ENCODE measurements at places on chromosomes 11 and 22.

DNA sequence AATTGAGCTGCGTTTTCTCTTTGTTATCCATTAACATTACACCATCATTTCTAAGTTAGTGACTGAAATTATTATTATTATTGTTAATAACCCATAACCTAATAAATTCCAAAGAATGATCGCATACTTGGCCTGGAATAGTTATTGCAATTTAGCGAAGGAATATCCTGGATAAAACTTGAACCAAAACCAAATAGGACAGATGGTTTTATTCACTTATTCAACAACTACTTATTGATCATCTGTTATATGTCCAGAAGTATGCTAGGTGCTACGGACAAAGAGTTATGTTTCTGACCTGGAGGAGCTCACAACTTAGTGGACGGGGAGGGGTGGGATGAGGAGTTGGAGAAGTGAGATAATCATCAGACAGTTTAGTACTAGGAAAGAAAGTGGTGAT, 44.8 kb upstream of the ARHGAP20 start:
- H3K27ac ChIP-seq, result no peak overlapping the region
- no peaks in the 10 kb centered on the region for H3K4me1 ChIP-seq
- H3K4me3 ChIP-seq, result no peak overlapping the region
- peaks cover 2% of the 10 kb centered on the region for H3K27me3 ChIP-seq
- H3K36me3 ChIP-seq, result no peaks in the 10 kb centered on the region
- DNase-seq, result no peak

GRCh38 chr11:99238401-99238800, 217.7 kb downstream of the CNTN5 start:
- H3K27me3 ChIP-seq, result no peaks in the 10 kb centered on the region
- no peak overlapping the region for H3K27ac ChIP-seq
- H3K36me3 ChIP-seq, result no peaks in the 10 kb centered on the region
- no peaks in the 10 kb centered on the region for H3K4me1 ChIP-seq

DNA sequence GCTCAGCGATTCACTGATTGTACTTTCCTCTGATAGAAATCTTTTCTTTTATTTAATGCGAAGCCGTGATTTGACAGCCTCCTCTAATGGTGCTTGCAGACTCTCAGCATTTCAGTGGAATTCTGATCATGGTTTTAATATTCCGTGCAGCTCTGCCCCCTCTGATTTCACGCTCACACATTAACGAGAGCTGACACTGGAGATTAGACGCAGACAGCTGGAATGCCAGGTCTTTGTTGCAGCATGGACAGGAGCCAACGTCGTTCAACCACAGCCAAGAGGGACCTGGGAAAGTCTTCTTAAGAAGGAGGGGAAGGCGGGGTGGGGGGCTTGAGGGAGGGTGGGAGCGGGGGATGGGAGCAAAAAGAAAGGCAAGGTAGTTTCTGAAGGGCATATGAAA, 186.4 kb downstream of the BLID start:
- H3K4me1 ChIP-seq, result no peaks in the 10 kb centered on the region
- no peak for DNase-seq
- H3K4me3 ChIP-seq, result no peak overlapping the region
- H3K27ac ChIP-seq, result no peak overlapping the region
- H3K36me3 ChIP-seq, result no peaks in the 10 kb centered on the region

DNA sequence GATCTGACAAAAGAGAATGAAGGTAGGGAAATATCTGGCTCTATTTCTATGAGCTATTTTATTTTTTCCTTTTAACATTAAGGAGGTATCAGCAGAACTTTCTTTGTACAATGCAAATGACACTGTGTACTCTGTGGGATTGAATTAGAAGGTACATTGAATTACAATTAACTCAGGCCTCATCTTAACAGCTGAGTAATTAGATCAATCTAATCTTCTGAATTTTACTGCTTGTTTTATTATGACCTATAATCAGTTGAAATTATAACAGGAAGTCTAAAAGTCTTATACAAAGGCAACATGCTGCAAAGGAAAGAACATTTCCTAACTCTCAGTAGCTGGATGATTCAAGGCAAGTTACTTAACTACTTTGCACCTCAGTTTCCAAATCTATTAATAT, 69.8 kb downstream of the RELT start:
- DNase-seq, result no peak
- peaks cover 4% of the 10 kb centered on the region for H3K4me1 ChIP-seq
- no peak overlapping the region for H3K4me3 ChIP-seq
- no peak overlapping the region for H3K27ac ChIP-seq

GRCh38 chr11:83464160-83464944, 178.2 kb upstream of the CCDC90B start:
- no peaks in the 10 kb centered on the region for H3K36me3 ChIP-seq
- no peaks in the 10 kb centered on the region for H3K4me1 ChIP-seq
- H3K4me3 ChIP-seq, result no peak overlapping the region
- DNase-seq, result no peak

DNA sequence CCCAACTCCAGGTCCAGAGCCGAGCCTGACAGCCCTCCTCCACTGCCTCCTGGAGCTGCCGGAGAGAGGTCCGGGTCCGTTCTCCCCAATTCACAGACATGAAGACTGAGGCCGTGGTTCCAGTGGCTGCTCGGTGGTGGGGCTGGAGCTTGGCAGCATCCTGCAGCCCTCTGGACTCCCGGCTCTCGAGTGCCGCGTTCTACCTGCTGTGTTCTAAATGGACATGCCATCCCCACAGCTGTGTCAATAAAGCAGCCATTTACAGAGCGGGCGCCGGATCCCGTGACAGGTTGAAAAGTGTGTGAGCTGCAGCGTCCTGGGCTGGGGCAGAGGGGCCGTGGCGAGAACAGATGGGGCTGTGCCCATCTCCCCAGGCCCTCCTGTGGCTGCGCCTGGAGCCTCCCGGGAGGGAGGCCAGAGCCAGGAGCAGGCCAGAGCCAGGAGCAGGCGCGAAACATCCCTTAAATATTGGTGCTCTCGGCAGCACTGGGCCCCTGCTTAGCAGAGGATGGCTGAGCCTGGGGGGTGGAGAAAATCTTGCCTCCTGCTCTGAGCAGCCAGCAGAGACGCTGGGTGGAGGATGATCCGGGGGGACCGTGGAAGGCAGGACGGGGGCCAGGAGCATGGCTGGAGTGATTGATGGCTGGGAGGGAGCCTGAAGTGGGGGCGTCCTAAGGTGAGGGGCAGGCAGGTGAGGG, 46.2 kb downstream of the FLRT1 start:
- H3K27ac ChIP-seq, result no peak overlapping the region
- H3K36me3 ChIP-seq, result no peaks in the 10 kb centered on the region
- no peak overlapping the region for H3K4me3 ChIP-seq

- peaks cover 56% of the 10 kb centered on the region for H3K4me1 ChIP-seq
- no peak overlapping the region for H3K27ac ChIP-seq
- no peaks in the 10 kb centered on the region for H3K27me3 ChIP-seq
- peak; percentile 70 for DNase-seq
- no peak overlapping the region for H3K4me3 ChIP-seq
These were observed 104.7 kb downstream of the KIAA1671 start for GRCh38 chr22:25057013-25057881.

DNA sequence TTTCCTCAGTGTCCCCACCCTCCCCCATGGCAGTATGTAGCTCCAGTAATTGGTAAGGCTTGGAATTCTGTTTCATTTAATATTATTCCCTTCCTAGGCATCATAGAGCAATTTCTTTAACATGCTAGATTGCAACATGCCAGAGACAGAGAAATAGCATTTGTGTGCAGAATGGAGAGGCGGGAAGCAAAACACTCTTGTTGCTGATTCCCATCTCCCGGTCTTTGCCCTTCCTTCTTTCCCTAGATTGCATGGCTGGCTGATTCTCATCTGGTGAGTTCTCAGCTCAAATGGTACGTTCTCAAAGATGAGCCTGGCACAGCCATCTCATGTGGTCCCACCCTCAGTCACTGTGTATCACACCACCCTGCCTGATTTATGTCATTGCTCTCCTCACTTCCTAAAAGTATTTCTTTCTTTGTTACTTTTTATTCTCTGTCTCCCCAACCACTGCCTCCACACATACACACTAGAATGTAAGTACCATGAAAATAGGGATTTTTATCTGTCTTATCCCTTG, 66.9 kb downstream of the ARFGAP2 start:
- no peaks in the 10 kb centered on the region for H3K27me3 ChIP-seq
- no peak for DNase-seq
- no peaks in the 10 kb centered on the region for H3K4me1 ChIP-seq
- no peaks in the 10 kb centered on the region for H3K36me3 ChIP-seq

- DNase-seq, result no peak
- H3K4me3 ChIP-seq, result no peak overlapping the region
- H3K36me3 ChIP-seq, result no peaks in the 10 kb centered on the region
- no peaks in the 10 kb centered on the region for H3K4me1 ChIP-seq
- no peak overlapping the region for H3K27ac ChIP-seq
These were observed 1461.2 kb downstream of the TBC1D22A start for GRCh38 chr22:48223488-48224190.

- no peaks in the 10 kb centered on the region for H3K27me3 ChIP-seq
- no peak for DNase-seq
- no peaks in the 10 kb centered on the region for H3K4me1 ChIP-seq
These were observed 1454.7 kb downstream of the FAM181B start for GRCh38 chr11:81278991-81279390.

DNA sequence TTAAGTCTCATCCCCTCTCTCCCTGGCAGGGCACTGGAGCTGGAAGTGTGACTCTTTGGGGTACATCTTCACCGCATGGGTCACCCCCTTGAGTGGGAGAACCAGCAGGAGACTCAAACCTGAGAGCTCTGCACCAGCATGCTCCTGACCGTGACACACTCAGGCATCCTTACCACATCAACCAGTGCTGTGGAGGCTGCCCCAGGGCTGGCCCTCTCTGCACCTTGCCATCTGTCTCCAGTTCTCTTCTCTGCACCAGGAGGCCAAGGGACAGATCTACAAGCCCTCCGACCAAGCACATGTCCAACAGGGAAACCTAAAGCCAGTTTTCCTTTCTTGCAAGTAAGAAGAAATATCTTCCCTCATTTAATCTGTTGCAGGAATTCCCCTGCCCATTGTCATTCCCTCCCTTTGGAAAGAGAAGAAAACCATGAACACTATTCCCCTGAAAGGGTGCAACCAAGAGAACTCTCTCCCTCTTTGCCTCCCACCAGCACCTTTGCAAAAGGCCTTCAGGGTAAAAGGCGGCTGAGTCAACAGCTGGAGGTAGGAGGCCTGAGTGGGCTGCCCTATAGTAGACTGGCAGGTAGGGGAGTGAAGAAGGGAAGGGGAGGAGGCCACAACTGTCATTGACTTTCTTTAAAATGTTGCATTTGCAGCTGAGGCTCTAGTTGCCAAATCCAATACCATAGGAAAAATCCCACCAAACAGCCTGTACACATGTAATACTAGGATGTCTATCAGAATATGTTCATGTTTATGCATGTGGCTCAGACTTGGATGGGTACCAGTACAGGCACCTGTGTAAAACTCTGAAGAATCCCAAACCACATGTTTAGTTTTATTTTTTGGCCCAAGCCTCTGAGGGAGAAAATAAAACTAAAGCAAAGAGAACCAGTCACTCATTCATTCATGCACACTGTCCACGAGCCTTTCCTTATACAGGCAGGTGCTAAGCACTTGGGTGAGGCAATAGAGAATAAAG, 117.0 kb downstream of the WT1 start:
- no peak overlapping the region for H3K4me3 ChIP-seq
- DNase-seq, result no peak
- no peak overlapping the region for H3K27ac ChIP-seq

- H3K27me3 ChIP-seq, result peaks cover 7% of the 10 kb centered on the region
- DNase-seq, result no peak
- H3K4me3 ChIP-seq, result peak overlapping the region; percentile 91
- peak overlapping the region; percentile 67 for H3K27ac ChIP-seq
- H3K36me3 ChIP-seq, result peaks cover 19% of the 10 kb centered on the region
These were observed 1.5 kb downstream of the IGSF9B start for GRCh38 chr11:133955081-133955891.

DNA sequence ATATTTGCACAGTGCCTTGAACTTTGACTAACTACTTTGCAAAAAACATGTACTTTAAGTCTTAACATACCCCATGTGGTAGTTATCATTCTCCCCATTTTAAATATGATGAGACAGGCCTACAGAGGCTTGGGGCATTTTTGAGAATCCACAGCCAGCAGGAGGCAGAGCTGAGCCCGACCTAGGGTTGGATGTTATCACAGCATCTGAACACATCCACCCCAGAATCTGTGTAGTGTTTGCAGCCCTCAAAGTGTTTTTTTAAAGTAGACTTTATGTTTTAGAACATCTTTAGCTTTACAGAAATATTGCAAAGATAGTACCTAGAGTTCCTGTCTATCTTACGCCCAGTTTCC, 17.6 kb downstream of the OTOG start:
- no peak for DNase-seq
- H3K36me3 ChIP-seq, result no peaks in the 10 kb centered on the region
- H3K27ac ChIP-seq, result no peak overlapping the region
- H3K4me1 ChIP-seq, result peaks cover 7% of the 10 kb centered on the region
- H3K4me3 ChIP-seq, result no peak overlapping the region

GRCh38 chr11:62898027-62898426, 17.3 kb downstream of the SLC3A2 start:
- no peaks in the 10 kb centered on the region for H3K36me3 ChIP-seq
- no peak overlapping the region for H3K27ac ChIP-seq
- no peak overlapping the region for H3K4me3 ChIP-seq
- peaks cover 19% of the 10 kb centered on the region for H3K27me3 ChIP-seq
- no peak for DNase-seq
- H3K4me1 ChIP-seq, result peaks cover 14% of the 10 kb centered on the region

GRCh38 chr11:41720761-41721160, 261.3 kb upstream of the LRRC4C start:
- no peak for DNase-seq
- no peaks in the 10 kb centered on the region for H3K4me1 ChIP-seq
- no peaks in the 10 kb centered on the region for H3K36me3 ChIP-seq
- H3K27me3 ChIP-seq, result no peaks in the 10 kb centered on the region

DNA sequence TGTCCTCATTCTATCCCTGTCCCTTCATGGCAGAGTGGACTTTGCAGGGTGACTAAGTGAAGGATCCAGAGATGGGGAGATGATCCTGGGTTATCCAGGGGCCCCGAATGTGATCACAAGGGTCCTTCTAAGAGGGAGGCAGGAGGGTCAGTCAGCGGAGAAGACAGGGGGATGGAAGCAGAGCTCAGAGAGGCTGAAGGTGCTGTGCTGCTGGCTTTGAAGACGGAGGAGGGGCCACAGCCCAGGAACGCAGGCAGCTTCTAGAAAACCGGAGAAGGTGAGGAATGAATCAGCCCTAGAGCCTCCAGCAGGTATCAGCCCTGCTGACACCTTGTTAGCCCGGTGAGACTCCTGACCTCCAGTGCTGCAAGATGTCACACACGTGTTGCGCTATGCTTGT, 63.7 kb downstream of the CDKN1C start:
- no peak overlapping the region for H3K4me3 ChIP-seq
- H3K27me3 ChIP-seq, result no peaks in the 10 kb centered on the region
- H3K27ac ChIP-seq, result no peak overlapping the region
- no peaks in the 10 kb centered on the region for H3K36me3 ChIP-seq

- H3K27ac ChIP-seq, result no peak overlapping the region
- no peak overlapping the region for H3K4me3 ChIP-seq
- peaks cover 14% of the 10 kb centered on the region for H3K4me1 ChIP-seq
- H3K27me3 ChIP-seq, result no peaks in the 10 kb centered on the region
These were observed 324.3 kb downstream of the TBC1D22A start for GRCh38 chr22:47086596-47087248.

- H3K36me3 ChIP-seq, result no peaks in the 10 kb centered on the region
- H3K27ac ChIP-seq, result no peak overlapping the region
- H3K27me3 ChIP-seq, result no peaks in the 10 kb centered on the region
- H3K4me1 ChIP-seq, result no peaks in the 10 kb centered on the region
- no peak overlapping the region for H3K4me3 ChIP-seq
- no peak for DNase-seq
These were observed 50.4 kb upstream of the C11orf87 start for GRCh38 chr11:109371444-109372176.

All from activated T-helper 2 cell treated with anti-CD3 and anti-CD28 coated beads, Interferon-gamma antibody, Interleukin-2, Interleukin-4, amounts not matched to agents 10 μg/mL and 5 μg/mL and 100 μg/mL, durations not matched to agents 14 hours and 24 hours and 36 hours (primary cell).